ENCODE measurements at places on chromosomes 6 and 20. TPM values are rescaled to one million over a fixed set of nuclear protein-coding genes. Genes with fewer than 3 reads are reported as not detected.

The PPIL6 gene
- total RNA-seq = 4.3 TPM

The DSP gene
- total RNA-seq = under 0.01 TPM

The TMEM151B gene
- not detected for total RNA-seq

The PPP1R3G gene
- 1.8 TPM for total RNA-seq
